ENCODE measurements at places on chromosomes 1 and 21.

- DNase-seq = no peak
Observed at GRCh38 chr1:145985129-145985501, 11.3 kb downstream of the TXNIP start.

DNA sequence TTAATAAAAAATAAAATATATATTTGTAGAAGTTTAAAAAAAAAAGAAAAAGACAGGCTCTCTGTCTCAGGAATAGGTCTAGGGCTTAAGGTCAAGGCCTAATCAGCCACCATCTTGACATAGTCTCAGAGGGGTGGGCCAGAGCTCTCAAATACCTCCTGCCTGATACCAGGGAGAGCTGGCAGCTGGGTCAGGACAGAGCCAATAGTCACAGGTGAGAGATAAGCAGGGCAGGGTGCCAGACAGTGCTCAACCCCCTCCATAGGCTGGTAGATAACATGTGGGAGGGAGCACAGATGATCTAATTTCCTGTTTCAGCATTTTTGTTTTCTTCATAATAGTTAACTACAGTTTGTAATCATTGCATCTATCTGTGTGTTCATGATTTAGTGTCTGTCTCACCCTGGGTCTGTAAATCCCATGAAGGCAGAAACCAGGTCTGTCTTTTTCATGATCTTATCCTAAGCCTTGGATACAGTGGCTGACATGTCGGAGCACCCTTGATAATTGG lies 152.0 kb upstream of the GRIK3 start:
- DNase-seq = no peak

DNA sequence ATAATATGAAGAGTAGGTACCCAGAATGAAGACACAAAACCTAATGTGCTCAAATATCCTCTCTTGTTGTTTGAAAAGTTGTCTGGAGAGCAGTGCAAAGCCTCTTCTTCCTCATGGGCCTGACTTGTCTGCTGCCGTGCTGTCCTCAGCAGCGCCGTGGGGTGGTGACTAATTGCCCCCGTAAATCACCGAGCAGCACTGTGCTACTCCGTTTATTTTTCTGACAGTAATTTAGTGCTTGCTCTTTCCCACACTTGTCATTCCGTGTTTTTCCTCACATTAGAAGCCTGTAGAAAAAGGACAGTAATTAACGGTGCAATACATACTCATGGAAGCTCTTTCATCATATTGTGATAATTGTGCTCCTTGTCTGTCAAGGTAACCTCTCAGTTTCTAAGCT lies 114.8 kb upstream of the BARHL2 start:
- no peak for DNase-seq

DNA sequence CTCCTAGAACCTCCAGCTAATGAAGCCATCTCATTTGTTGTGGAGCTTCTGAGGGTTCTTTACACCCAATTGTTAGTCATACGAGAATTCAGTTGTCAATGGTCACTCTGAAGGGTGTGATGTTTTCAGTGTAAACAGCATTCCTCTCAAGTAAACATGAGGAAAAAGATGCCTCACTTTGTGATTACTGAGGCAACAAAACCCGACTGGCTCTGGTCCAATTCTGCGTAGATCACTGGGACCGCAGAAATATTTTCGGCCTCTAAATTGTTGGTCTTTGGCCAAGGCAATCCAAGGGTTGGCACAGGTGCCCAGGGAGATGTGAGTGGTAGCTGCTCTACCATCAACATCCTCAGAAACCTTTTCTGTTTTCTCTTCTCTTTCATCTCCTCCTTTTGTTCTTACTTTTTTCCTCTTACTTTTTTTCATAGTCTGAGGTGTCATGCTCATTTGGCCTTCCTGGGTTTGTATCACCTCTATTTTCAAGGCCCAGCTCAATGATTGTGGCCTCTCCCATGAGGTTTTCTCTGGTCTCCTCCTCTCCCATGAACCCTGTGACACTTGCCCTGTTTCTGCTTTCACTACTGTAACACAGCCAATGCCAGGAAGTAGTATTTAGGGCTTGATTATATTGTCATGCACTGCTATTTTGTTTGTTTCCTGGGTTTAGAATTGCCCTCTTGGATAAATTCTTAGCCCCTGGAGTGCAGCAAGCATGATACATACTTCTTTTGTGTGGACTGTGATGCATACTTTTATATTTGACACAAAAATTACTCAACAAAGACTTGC lies 221.9 kb downstream of the TNR start:
- no peak for DNase-seq

DNA sequence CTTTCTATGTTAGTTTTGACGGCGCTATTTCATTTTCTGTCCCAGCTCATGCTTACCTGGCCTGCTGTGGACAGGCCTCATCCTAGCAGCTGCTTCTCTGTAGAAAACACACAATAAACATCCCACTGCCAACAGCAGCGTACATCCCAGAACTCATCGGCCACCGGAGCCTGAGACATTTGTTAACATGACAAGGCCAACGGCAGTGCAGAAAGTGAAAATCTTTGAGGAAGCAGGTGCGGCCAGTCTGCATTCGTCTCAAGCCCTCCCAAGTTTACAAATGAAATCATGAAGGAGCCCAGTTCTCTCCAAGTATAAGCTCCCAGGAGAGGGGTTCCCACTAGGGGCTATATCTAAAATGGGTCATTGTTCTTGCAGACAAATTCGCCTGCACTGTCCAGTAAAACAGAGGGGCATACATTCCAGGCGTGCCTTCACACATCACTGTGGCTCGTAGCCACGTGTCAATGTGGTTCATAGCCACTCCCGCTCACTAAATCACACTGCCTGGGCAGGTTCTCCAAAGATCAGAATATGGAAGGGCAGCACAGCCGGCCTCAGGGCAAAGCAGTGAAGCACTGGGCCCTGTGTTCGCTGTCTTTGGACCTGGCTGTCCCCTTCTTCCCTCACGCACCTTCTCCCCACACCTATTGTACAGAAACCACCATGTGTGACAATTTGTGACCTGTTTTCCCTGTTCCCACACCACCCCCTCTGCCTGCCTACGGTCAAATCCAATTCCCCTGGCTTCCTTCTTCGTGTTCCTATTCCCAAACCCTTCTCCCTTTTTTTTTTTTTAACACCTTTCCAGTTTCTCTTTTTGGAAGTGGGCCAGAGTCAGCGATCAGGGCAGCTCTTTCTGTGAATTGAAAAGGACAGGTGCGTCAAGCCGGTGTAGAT lies 27.0 kb upstream of the ABCG1 start:
- DNase-seq = no peak

DNA sequence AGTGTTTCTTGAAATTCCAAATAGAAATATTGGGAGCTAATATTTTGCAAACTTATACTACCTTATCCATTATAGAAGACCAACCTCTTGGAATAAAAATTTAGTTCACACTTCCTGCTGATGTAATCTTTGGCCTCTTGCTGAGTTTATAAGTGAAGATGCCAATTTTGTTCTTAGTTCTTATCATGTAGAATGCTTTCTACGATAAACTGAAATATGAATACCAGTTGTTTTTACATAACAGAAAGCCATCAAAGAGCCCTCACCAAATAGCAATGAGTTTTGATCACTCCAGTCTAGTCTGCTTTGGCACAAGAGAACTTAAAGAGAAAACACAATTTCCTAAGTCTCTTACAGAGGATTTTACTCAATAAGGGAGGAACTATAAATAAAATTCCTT lies 89.5 kb downstream of the DENND1B start:
- no peak for DNase-seq

- DNase-seq = no peak
Observed at GRCh38 chr1:9449976-9450696, 89.1 kb upstream of the SLC25A33 start.

DNA sequence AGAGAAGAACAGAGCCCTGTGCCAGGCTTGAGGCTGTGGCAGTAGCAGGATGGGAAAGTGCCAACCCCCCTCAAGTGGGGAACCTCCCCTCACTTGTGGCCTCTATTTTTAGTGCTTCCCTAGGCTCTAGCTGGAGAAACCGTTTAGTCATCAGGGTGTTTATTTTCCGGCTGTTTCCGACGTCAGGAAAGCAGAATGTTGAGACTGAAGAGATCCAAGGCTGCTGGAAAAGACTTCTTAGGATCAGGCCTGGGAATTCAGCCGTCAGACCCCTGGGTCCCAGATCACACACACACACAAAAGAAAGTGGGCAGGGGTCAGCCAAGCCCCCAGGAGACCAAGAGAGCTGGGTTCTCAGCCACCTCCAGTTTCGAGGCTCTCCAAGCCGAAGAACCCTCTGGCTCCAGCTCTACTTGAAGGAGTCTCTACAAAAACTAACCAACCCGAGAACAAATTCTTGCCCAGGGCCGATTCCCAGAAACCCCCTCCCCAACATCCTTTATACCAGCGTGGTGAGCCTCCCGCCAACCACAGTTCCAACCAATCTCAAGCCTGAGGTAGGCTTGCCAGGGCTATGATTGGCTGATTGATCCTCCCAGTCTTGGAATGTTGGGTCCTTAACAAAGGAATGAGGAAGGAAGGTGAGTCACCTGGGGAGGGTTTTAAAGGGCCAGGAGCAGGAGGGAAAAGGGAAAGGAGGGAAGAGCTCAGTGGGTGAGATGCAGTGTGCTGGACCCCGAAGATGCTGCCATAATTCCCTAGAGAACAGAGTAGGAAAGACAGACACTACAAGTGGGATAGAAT lies 2.5 kb upstream of the MEF2D start:
- DNase-seq = peak; percentile 90

- DNase-seq = peak; percentile 80
Observed at GRCh38 chr1:85850238-85850637, 142.0 kb upstream of the ZNHIT6 start.

GRCh38 chr1:117535821-117536220 lies 70.0 kb upstream of the TENT5C start:
- DNase-seq = no peak

DNA sequence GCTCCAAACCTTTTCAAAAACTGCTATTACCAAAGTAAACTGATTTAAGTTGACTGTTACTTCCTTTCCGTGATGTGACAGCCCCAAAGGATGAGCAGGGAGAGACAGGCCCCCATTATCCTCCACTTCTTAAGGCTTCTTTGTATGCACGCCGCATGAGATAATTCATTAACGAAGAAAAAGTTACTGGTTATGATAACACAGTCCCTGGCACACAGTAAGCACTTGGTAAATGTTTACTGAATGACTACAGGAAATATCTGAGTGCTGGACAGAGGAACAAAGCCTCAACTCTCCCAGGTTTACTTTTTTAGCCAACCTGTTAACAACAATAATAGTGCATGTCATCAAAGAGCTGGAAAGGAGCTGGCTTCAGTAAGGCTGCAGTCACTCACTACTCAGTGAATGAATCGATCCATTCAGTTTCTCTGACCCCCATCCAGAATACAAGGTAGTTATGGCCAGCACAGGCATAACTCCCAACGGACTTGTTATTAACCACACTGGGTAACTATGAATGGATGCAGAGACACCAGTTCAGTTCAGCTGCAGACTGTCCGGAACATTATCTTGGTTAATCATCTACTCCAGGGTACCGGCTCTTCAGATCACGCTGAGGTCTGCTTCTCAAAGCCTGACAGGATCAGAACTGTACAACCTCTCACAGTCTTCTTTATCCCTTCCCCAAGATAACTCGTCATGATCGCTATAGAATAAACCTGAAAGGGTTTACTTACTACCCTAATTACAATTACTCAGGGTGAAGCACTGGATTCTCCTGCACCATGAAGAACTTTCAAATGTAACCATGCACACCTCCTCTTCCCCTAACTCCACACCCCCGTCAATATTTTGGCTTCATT lies 58.3 kb downstream of the TGFBR3 start:
- DNase-seq = no peak

DNA sequence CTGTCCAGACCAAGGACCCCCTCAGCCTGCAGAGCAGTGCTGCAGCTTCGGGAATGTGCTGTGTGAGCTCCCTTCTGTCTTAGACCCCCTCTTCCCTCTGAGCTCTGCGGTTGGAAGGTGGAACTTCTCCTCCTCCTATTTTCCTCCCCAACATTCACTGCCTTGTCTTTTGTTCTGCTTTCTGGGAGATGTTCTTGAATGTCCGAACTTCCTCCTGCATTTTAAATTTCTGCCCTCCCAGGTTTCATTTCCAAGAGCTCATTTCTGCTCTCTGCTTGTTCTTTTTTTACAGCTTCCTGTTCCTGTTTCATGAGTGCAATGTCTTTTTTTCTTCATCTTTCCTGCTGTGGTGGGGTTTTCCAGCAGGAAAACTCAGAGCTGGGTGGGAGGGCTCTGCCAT lies 29.3 kb downstream of the RRP1 start:
- no peak for DNase-seq

DNA sequence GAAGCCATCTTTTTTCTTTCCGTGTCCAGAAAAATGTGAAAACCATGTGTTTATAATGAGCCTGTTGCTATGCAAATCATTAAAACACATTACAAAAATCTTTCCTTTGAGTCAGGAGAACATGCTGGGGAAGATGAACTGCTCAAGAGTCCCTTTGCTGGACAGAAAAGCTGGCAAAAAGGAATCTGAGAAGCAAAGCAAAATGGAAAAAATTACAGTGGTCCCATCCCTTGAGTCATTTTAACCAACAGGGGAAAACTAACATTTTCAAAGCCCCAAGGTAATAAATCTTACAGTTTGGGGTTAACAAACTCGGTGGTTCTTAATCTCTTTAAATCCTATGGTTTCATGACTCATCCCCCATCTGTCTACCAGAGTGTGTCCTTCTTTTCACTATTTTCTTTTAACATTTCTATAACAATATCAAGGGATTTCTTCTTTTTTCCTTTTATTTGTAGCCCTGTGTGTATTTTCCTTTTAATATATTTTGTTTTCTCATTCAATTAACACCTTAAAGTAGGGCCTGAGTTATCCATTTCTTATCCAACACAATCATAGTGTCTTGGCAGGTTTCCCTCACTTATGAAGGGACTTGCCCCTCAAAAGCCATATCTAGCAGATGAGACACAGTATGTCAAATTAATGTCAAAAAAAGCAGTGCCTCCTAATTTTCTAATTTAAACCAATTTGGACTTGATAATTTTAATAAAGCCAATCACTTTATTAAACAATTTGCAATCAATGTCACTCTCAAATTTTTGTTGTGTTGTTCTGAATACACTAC lies 105.4 kb downstream of the PTPN14 start:
- DNase-seq = peak; percentile 88

- no peak for DNase-seq
Observed at GRCh38 chr1:110928191-110928590, 35.5 kb downstream of the LRIF1 start.

GRCh38 chr1:67173988-67174387 lies 7.7 kb downstream of the IL23R start:
- DNase-seq = no peak

DNA sequence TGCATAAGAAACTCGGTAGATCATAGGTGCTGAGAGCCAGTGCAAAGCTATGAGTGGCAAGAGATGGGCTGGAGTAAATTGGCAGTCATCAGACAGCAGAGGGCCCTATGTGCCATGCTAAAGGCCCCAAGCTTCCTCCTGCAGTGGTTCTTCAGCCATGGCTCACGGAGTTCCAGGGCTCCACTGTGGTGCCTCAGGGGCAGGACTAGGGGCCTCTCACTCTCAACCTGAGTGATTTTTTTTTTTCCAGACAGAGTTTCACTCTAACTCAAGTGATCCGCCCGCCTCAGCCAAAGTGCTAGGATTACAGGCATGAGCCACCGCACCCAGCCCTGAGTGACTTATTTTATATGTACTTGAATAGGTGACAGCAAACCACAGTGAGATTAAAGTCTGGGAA lies 10.4 kb upstream of the GJA8 start:
- DNase-seq = no peak

- no peak for DNase-seq
Observed at GRCh38 chr1:235357485-235358373, 9.5 kb upstream of the TBCE start.
